ENCODE measurements at places on chromosomes 6 and 20. TPM values are rescaled to one million over a fixed set of nuclear protein-coding genes. Genes with fewer than 3 reads are reported as not detected.
A peak's percentile ranks its signal among the peaks of the same experiment; 100 is the strongest.

GRCh38 chr6:14757418-14757817 lies 488.5 kb upstream of the JARID2 start:
- DNase-seq, result no peak

DNA sequence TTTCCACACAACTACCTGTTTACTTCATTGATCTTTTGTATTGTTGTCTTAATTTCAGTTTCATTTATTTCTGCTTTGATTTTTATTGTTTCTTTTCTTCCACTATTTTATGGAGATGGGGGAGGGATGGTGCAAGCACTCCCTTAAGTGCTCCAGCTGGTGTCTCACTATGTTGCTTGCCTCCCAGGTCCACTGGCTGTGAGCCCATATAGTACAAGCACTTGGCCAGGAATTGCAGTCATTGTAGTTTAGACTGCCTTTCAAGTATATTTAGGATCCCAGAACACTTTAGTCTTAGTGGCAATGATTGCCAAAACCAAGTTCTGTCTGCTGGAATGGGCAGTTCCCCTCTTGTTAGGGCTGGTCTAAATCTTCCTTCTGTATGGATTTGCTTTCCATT lies 34.9 kb upstream of the MAN1A1 start:
- no peak for DNase-seq

DNA sequence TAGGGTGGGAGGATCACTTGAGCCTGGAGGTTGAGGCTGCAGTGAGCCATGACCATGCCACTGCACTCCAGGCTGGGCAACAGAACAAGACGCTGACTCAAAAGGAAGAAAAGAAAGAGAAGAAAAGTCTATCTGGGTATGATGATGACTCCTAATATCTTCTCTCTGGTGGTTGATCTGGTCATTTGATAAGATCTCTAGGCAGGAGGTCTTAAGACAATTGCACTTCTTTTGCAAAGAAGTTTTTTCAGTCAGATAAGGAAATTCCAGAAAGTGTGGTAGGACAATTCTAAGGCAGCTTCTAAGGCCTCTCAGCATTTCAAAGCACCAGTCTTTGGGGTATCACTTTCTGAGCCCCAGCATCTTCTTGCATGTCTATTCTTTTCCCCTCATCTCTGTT lies 7.7 kb upstream of the AIF1 start:
- DNase-seq, result no peak

GRCh38 chr6:25369036-25369432 lies 89.9 kb downstream of the CARMIL1 start:
- no peak for DNase-seq

GRCh38 chr20:30284281-30284905 lies 973.1 kb upstream of the DEFB115 start:
- DNase-seq, result no peak

GRCh38 chr6:2124260-2124709 lies 121.1 kb downstream of the GMDS start:
- DNase-seq, result peak; percentile 19

- no peak for DNase-seq
Observed at GRCh38 chr6:39886871-39887270, 47.4 kb downstream of the MOCS1 start.

GRCh38 chr6:34056305-34057108 lies 89.4 kb downstream of the GRM4 start:
- peak; percentile 66 for DNase-seq

GRCh38 chr20:3783068-3783489 lies 1.8 kb upstream of the SPEF1 start:
- no peak for DNase-seq

DNA sequence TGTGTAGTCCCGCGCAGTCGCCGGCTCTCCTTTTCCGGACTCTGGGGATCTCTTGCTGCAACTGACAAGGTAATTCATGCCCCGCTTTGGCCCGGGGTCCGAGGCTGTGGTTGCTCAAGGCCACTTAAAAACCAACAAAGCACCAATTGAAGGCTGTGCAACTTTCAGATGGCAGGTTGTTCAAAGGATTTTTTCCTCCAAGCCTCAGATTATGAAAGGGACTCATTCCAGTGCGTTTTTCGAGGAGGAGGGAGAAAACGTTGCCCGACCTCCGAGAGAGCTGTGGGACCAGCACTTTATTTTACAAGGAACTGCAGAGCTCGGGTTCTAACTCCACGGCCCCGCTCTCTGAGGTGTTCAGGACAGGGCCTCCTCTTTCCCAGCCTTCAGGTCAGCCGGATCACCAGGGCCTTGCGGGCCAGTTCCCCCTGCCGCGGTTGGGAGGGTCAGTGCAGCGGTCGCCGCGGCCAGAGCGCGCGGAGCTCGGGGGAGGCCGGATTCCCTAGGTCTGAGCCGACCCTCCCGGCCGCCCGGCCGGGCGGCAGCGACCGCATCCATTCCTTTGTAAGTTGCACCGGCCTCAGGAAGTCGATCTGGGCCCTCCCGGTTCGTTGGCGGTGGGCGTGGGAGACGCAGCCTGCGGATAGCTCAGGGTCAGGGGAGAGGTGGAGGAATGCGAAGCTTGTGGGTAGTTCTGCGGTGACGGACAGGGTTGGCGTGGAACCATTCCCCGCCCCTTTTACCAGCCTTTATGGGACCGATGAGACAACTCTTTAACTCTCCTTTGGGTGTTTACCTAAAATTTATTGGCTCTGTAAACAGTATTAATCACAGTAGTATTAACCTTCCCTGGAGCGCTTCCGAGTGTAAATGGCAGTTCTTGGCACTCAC lies 1.6 kb downstream of the UTRN start:
- peak; percentile 73 for DNase-seq

- no peak for DNase-seq
Observed at GRCh38 chr20:35144694-35145093, 2.4 kb downstream of the EDEM2 start.

- DNase-seq, result no peak
Observed at GRCh38 chr6:150229436-150230163, 86.8 kb downstream of the PPP1R14C start.

DNA sequence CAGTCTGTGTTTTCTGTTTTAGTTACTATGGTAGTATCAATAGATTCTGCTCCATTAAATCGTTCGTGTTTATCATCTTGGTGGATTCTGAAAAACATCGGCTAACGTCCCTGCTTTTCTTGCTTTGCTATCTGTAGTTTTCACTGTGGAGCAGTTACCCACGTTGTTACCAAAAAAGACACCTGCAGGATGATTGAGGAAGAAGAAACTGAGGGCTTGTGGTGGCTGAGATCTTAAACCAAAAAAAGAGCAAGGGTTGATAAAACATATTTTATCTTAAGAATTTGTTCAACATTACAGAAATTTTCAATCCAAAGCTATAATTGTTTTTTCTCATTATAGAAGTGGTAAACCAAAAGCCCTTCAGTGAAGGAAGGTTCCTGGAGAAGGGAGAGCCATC lies 166.3 kb downstream of the FARS2 start:
- DNase-seq, result no peak

DNA sequence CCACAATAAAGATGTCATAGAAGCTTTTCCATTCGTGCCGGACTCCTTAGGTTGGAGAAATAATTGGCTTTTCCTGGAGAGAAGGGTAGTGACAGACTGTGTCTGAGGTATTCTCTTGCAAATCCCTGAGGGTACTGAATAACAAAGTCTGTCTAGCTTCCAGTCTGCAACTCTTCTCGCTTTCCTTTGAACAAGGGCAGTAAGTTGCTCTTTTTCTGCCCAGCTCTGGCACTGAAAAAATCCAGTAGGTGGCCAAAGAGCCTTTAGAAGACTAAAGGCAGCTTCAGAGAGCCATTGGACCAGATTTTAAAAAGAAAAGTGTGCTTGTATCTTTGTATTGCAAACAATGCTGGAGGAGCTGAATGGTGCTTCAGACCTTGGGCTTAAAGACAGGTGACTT lies 20.7 kb upstream of the RREB1 start:
- no peak for DNase-seq

- DNase-seq, result no peak
Observed at GRCh38 chr6:148972481-148972880, 225.7 kb downstream of the UST start.

DNA sequence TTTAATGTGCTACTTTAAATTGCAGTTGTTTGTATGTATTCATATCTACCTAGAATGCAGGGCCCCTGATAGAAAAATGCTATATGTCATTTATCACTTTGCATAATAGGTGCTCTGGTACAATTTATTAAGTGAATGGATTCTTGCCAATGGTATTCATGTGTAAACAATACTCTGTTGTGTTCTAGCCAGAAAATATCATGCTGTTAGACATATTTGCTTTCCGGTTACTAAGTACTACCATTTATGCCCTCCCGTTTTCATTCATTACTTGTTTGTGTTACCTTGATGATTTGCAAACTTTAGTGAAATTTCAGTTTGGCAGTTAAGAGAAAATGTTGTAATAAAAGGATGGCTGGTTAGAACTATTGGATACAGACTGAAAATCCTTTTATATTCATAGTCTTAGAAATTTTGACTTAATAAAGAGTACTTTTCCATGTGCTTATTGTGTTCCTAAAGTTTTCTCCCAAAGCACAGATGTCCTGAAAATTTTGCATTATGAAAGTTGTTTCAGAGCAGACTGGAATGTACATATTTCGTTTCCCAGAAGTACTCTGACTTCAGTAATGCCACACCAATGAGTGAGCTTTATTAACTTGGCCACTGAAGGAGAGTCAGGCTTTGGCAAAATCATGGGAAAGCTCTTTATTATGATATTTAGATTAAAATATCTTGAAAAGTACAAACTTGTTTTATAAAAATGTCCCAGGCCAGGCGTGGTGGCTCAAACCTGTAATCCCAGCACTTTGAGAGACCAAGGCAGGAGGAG lies 31.5 kb downstream of the RPF2 start:
- no peak for DNase-seq

GRCh38 chr20:51259455-51259854 lies 236.5 kb upstream of the KCNG1 start:
- no peak for DNase-seq

GRCh38 chr20:54822386-54822785 lies 347.0 kb downstream of the DOK5 start:
- no peak for DNase-seq

GRCh38 chr20:32761831-32762753 lies at the start of gene DNMT3B:
Gene DNMT3B (plus strand): TSS chr20:32762385. CDS start chr20:32780324, 17,939 bp downstream.
- DNase-seq, result peak; percentile 82

GRCh38 chr6:146905181-146905704 lies 299.0 kb upstream of the STXBP5 start:
- no peak for DNase-seq

DNA sequence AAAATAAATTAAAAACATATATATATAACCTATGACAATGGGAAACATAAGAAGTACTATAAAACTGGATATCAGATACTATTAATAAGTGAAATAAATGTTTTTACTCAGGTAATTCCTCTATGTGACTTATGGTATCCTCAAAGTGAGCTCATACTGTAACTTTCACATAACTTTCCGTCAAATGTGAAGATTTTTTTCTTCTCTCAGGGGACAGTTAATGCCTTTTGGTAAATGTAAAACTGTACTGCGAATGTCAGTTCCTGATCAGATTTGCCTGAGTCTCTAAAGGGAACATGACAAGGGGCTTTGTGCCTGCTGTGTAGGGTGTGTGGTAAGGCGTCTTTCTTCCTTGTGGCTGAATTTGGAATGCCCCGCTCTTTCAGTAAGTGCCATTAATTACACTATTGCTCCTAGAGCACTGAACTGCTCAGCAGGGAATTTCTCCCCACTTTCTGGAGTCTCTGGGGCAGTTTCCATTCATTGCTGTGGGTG lies 271.8 kb downstream of the PRL start:
- DNase-seq, result no peak

DNA sequence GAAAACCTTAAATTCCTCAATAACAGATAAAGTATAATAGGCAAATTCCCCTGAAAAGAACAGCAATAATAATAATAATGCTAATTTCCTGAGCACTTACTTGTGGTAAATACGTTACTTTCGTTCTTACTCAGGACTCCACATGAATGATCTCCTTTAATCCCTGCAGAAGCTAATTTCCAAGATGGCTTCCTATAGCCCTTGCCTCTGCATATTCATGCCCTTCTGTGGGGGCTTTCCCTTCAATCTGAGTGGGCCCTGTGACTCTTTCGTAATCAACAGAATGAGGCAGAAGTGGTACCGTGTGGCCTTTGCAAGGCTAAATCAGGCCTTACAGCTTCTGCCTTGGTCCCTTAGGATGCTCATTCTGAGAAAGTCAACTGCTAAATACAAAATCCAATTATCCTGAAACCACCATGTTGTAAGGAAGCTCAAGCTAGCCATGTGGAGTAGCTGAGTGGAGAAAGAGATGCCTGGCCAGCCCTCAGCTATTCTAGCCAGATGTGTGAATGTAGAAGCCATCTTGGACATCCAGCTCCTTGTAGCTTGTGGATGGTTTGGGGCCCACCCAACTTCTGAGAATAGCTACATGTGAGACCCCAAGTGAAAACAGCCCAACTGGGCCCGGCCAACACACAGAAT lies 50.5 kb downstream of the MCUR1 start:
- DNase-seq, result no peak

DNA sequence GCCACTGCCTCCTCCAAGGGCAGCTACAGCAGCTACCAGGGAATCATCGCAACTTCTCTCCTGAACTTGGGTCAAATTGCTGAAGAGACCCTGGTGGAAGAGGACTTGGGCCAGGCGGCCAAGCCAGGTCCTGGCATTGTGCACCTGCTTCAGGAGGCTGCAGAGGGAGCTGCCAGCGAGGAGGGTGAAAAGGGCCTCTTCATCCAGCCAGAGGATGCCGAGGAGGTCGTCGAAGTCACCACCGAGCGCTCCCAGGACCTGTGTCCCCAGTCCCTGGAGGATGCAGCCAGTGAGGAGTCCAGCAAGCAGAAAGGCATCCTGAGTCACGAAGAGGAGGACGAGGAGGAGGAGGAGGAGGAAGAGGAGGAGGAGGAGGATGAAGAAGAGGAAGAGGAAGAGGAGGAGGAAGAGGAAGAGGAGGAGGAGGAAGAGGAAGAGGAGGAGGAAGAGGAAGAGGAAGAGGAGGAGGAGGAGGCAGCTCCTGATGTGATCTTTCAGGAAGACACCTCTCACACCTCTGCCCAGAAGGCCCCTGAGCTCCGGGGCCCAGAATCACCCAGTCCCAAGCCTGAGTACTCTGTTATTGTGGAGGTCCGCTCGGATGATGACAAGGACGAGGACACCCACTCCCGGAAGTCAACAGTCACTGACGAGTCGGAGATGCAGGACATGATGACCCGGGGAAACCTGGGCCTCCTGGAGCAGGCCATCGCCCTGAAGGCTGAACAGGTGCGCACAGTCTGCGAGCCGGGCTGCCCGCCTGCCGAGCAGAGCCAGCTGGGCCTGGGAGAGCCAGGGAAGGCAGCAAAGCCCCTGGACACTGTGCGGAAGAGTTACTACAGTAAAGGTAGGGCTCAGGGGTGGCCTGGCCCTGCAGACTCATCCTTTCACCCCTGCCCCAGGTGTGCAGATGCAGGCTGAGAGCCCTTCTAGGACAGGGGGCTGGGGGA lies 43.7 kb downstream of the MYT1 start:
- no peak for DNase-seq

- DNase-seq, result no peak
Observed at GRCh38 chr6:18506382-18507017, 119.3 kb downstream of the RNF144B start.

GRCh38 chr6:20234136-20234535 lies 21.9 kb upstream of the MBOAT1 start:
- DNase-seq, result no peak

- no peak for DNase-seq
Observed at GRCh38 chr6:31922942-31923341, 4.6 kb upstream of the C2 start.

Gene ME1
- 22.6 TPM for total RNA-seq

Gene ENPP1
- total RNA-seq, result 1.1 TPM

Gene TFAP2A
- 0.21 TPM for total RNA-seq

Gene AVP
- total RNA-seq, result not detected

Gene SAPCD1
- not detected for total RNA-seq

Gene CASS4
- total RNA-seq, result 0.80 TPM

Gene ATXN1
- total RNA-seq, result 40.8 TPM

Gene GPR6
- not detected for total RNA-seq

Gene TJAP1
- total RNA-seq, result 29.3 TPM

Gene CLDN20
- not detected for total RNA-seq

Gene CD40
- total RNA-seq, result 25.0 TPM

Gene PREX1
- 8.4 TPM for total RNA-seq

Gene NRSN1
- not detected for total RNA-seq
